ENCODE measurements at places on chromosomes 5 and 9. TPM values are rescaled to one million over a fixed set of nuclear protein-coding genes. Genes with fewer than 3 reads are reported as not detected.

GABRG2 gene
- not detected for polyA plus RNA-seq

DNA sequence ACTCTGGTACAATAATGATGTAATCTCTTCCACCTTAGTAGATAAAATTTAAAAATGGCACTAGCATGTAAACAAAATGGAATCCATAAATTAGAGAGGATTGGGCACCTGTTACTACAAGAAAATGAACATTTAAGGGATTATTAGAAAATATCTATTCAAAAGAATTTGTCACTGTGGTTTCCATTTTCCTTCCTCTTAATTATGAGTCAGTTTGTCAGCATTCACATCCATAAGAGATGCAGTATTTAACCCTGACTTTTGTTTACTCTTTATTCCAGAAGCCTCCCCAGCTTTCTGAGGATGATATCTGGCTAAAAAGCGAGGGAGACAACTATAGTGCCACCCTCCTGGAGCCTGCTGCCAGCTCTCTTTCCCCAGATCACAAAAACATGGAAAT, 72.1 kb downstream of the C9orf152 start:
- H3K27me3 ChIP-seq, result no peaks in the 10 kb centered on the region
- no peak for DNase-seq
- no peak overlapping the region for H3K4me3 ChIP-seq
- no peaks in the 10 kb centered on the region for H3K4me1 ChIP-seq

DNA sequence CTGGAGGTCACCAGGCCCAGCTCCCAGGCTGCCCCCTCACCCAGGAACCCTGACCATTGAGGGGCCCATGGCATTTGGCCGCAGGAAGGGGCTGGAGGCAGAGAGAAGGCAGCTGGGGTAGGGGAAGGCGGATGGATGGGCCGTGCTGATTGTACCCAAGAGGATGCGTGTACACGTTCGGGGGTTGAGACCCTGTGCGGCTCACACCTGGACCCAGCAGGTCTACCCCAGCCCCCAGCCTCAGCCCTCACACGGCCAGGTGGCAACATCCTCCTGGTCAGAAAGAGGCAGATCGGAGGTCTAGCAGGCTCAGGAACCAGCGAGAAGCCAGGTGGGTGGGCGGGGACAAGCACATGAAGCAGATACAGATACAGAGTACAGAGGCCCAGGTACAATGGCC, 33.7 kb downstream of the NACC2 start:
- no peak overlapping the region for H3K27ac ChIP-seq
- no peak for DNase-seq
- H3K4me1 ChIP-seq, result no peaks in the 10 kb centered on the region
- H3K27me3 ChIP-seq, result no peaks in the 10 kb centered on the region

DNA sequence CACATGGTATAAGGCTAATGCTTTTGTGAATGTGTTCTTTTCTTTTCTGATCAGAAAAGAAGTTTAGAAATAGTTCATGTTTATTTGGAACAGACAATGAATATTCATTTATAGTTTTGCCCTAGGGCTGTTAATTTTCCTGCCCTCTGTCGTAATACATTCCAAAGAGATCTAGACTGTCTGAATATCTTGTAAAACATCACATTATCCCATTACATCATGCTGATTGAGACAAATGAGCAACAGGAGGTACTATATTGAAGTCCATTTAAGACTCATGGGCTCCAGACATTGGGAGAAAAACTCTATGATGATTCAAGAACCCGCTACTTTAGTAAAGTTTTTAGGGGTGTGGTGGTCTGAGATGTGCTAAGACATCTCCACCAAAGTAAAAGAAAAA, 121.2 kb upstream of the MAP1B start:
- H3K27ac ChIP-seq, result no peak overlapping the region
- H3K36me3 ChIP-seq, result no peaks in the 10 kb centered on the region
- DNase-seq, result no peak
- H3K4me1 ChIP-seq, result no peaks in the 10 kb centered on the region

DNA sequence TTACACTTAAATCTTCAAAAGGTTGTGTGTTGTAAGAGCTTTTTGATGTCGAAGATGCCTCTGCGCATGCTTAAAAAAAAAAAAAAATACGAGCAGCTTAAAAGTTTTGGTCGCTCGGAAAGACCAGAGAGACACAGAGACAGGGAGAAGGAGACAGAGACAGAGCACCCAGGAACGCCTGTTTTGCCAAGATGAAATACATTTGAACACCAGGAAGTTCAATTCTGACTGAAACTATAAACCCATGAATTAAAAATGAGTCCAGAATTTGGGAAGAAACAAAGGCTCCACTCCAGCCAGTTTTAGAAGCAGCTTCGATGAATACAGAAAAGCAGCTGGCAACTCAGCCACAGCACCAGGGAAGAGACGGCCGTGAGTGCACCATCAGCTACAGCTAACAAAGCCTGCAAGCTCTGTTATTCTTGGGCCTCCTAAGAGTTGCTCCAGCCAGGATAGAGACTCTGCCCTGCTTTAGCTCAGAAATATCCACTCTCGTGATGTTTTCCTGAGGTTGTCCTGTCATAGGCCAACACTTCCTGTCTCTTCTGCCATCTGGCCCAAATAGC, 2.5 kb upstream of the ZNF474 start:
- no peak overlapping the region for H3K4me3 ChIP-seq
- H3K36me3 ChIP-seq, result no peaks in the 10 kb centered on the region
- DNase-seq, result no peak
- no peaks in the 10 kb centered on the region for H3K4me1 ChIP-seq
- no peaks in the 10 kb centered on the region for H3K27me3 ChIP-seq
- H3K27ac ChIP-seq, result no peak overlapping the region

DNA sequence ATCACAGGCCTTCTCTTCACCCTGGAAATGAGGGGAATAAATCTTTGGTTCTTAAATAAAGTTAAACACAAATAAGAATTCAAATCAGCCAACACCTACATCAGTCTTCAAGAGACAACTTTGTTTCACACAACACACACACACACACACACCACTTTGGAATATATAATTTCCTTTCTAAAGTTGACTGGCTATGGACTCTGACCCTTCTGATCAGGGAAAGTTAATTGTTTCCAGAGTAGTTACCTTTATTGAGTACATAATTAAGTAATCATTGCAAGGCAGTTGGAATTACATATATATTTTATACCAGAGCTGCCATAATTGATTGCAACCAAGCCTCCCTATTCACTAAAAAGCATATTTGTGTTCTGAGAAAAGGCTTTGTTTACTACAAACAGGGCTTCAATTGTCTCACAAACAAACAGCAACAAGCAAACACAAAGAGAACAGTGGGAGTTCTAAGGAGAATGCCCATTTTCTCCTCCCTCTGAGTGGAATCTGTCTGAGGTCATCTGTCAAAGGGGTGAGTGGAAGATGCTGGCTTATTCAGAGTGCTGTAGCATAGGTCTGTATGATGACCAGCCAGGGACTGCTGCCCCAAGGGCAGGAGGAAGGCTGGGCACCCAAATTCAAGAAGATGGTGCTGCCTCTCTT, 136.6 kb downstream of the SEMA6A start:
- no peak overlapping the region for H3K27ac ChIP-seq
- H3K4me1 ChIP-seq, result no peaks in the 10 kb centered on the region
- H3K27me3 ChIP-seq, result no peaks in the 10 kb centered on the region
- no peak overlapping the region for H3K4me3 ChIP-seq

Measured in naive thymus-derived CD4-positive, alpha-beta T cell (primary cell).